SIG-M5 (cell line): ENCODE measurements at places on chromosomes 3 and 15.
A peak's percentile ranks its signal among the peaks of the same experiment; 100 is the strongest.

DNA sequence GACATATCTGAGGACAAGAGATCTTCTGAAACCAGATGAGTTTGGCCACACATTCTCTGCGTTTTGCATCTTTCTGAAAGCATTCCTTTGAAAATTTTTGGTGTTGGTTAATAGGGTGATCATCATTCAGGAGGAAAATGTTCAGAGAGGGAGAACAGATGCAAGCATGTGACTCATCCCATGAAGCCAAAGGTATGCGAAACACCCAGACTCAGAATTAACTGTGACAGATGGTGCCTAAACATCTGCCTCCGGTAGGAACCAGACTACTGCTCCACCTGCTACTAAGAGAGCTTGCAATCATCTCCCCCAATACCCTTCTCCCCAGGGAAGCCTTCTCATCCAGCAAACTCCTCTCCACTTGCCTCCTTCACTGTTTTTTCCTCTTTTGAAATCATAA is 46.2 kb downstream of the TRIM69 start:
- DNase-seq: no peak

- no peak for DNase-seq
Measured at GRCh38 chr3:129278966-129279906, 566 bp downstream of the HMCES start.

GRCh38 chr3:88040529-88040928 is 18.3 kb downstream of the CGGBP1 start:
- no peak for DNase-seq

- DNase-seq: no peak
Measured at GRCh38 chr15:39300451-39301153, 280.3 kb upstream of the THBS1 start.

GRCh38 chr3:146218880-146219866 is 31.7 kb downstream of the PLSCR4 start:
- no peak for DNase-seq

- peak; percentile 29 for DNase-seq
Measured at GRCh38 chr3:14938954-14939353, 8.4 kb upstream of the NR2C2 start.

DNA sequence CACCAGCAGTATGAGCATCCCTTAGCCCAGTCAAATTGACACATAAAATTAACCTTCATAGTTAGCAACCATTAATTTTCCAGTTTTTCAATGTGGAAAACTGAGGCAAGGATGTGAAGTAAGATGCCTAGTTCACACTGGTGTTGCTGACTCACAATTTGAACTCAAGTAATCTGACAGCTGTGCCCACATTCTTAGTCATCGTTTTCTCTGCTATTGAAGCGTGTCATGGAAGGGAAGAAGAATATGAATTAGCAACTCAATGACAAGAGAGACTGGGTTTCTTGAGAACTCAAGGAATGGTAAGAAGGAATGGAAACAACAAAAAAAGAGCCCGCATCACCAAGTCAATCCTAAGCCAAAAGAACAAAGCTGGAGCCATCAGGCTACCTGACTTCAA is 261.4 kb downstream of the EPHA3 start:
- no peak for DNase-seq

DNA sequence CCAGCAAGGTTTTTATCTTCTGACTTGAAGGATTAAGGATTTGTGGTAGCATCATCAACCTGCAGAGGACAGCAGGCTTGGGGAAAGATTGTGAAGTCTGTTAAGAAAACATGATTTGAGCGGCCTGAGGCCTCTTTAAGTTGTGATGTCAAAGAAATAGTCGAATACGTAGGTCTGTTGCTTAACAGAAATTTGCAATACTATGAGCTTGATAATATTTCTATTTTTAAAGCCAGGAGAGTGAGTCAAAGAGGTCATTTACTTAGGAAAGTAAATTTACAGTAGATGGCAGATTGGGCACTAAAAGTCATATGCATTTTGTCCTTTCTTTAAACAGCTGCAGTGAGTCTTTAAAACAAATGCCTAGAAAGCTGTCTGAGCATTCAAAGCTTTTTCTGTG is 336.3 kb downstream of the DIPK2A start:
- DNase-seq: no peak

- DNase-seq: no peak
Measured at GRCh38 chr15:58425185-58425584, 6.6 kb upstream of the LIPC start.

- no peak for DNase-seq
Measured at GRCh38 chr3:65551945-65552344, 486.8 kb downstream of the MAGI1 start.

- DNase-seq: no peak
Measured at GRCh38 chr3:44661189-44661588, 12.7 kb downstream of the ZNF35 start.

DNA sequence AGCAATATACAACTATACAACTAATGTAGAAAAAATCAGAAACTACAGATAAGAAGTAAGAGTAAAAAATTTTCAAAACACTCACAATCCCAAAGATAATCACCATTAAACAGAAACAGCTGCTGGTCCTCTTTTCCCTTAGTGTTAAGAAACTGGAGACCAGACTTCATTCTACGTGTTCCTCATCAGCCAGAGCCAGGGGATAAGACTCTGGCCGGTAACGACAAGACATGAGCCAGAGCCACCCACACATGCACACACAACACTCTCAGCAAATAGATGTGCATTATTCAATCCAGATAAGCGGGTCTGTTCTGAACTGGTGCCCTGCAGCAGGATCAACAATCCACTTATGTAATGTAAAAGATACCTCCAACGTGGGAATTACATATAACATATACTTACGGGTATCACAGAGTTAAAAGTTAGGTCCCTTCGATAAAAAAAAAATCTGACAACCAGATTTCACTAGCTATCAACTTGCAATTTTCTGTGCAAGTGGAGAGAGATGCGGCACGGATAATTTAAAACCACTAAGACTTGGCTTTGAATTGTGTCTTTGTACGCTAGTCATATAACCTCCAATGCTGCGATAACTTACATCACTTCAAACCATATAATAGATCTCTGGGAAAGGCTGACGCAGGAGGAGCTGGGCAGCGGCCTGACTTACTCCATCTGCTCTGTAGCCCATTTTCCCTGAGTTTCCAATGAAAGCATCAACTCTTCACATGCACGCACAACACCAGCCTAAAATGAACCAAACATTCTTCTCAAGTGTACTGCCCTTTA is 17.8 kb downstream of the PRICKLE2 start:
- DNase-seq: no peak

DNA sequence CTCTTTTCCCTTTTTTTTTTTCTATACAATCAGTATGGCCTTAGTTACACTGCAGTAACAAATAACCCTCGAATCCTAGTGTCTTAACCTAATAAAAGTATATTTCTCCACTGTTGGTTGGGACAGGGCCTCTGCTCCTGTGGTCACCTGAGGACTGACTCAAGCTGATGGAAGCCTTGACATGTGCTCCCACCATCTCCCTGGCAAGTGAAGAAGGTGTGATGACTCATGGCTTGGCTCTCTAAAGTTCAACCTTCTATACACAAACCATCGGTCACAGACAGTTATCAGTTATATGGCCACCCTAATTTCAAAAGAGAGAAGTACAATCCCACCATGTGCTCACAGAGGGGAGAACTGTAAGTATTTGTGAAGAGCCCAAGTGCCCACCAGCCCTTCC is 65.8 kb upstream of the CACNA2D3 start:
- no peak for DNase-seq

GRCh38 chr3:189517981-189518380 is 113.2 kb upstream of the TP63 start:
- DNase-seq: no peak

DNA sequence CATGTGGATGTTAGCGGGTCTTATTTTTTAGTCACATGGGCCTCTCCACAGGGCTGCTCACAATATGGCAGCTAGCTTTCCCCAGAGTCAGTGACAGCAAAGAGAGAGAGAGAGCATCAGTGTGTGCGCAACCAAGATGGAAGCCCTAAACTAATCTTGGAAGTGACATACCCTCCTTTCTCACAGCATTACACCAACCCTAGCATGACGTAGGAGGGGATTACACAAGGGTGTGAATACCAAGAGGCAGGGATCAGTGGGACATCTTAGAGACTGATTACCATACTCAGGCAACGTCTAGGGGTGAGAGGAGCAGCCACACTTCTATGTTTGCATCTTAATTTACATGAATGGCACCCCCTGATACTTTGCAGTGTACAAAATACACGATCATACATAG is 3.5 kb upstream of the UBE2E2 start:
- DNase-seq: no peak

GRCh38 chr3:139519998-139520737 is 19.4 kb downstream of the RBP1 start:
- DNase-seq: no peak

- no peak for DNase-seq
Measured at GRCh38 chr3:8988791-8989558, 25.7 kb upstream of the RAD18 start.

DNA sequence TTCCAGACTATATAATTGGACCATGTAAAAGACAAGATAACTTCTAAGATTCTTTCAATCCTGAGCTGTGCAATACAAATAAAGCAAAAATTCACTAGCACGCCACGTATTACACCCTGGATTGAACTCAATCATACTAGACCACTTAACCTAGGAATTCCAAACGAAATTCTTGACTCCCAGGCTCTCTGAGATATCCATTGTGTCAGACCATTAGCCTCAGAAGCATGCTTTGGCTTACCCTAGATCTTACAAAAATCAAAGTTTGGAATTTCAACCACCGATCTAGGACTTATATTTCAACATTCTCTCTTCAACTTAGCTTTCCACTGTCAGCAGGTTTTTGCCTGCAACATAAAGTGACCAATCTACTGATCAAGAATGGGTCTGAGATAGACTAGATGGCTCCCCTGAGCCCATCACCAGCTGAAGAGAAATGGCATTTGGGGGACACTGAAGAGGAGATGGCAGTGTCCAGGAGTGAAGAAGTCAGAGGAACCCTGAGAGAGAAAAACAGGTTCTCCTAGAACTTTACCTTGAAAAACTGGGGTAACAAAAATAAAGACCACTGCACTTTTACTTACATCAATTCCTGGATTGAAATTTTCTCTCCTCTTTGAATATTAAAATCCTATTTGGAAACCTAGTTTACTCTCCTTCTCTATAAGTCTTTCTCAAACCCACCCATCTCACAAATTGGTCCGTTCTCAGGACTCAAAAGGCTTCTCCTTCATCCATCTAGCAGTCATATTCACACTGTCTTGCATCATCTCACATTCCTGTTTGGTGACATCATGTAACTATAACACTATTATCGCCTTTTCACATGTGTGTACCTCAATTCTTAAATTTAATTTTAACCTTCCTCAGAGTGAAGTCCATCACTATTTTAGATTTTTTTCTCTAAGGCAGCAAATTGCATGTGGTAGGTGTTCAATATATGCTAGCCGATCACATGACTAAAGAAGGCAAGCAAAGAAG is 18.5 kb downstream of the CPNE4 start:
- DNase-seq: no peak

DNA sequence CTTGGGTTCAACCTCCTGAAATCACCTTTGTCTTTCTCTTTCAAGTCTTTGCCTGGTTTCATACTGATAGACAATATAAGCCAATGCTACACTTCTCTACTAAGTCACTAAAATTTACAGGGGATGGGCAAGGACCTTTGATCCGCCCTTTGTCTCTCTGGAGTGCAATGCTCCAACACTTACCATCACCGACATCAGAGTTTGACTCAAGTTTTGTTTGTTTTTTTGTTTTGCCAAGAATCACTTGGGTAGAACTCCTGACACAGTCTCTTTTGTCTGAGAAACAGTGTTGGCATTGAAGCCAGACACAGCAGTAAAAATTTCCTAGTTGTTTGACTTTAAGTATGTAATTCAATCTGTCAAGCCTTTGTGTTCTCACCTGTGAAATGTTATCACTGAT is 29.3 kb downstream of the NFKBIZ start:
- DNase-seq: no peak

GRCh38 chr3:72105306-72105705 is 320.4 kb upstream of the PROK2 start:
- DNase-seq: no peak

DNA sequence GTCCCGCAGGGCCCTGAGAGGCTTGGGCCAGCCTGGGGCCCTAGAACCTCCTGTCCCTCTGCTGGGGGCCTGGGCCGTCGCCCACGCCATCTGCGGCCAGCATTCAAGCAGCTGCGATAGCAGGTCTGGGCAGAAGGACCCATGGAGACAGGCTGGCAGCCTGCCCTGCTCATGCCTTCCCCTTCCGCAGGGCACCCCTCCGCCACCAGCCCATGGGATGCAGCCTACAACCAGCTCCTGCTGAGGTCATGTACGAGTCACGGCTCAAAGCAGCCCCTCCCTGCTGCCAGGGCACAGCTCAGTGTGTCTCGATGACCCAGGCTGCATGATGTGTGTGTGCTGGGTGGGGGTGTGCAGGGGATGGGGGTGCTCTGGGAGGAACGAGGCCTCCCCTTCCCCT is 27.8 kb downstream of the DUSP7 start:
- no peak for DNase-seq
